ENCODE measurements at places on chromosomes 16 and 17. TPM values are rescaled to one million over a fixed set of nuclear protein-coding genes. Genes with fewer than 3 reads are reported as not detected.

GRCh38 chr17:19494961-19495806 lies 38.5 kb upstream of the SLC47A1 start:
- no peak for DNase-seq

GRCh38 chr16:72051818-72052217 lies 2.5 kb upstream of the HP start:
- DNase-seq = no peak

GRCh38 chr16:66930189-66930588 lies 4.0 kb downstream of the CIAO2B start:
- peak; percentile 65 for DNase-seq

DNA sequence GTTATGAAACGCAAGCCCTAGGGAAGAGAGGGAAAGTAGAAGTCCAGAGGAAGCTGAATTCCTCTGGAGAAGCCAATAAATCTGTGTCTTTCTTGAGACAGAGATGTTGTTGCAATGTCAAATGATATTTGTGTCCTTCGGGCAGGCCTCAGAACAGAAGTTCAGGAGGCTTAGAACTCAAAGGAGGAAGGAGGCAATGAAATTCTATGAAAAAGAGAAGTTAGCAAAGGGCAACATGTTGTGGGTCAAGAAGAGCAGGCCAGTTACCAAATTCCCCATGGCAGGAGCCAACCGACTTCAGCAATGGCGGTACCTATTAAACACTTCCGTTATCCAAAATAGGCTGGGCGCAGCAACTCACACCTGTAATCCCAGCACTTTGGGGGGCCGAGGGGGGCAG lies 109.0 kb upstream of the DHX40 start:
- DNase-seq = no peak

The CACNA1G gene
- total RNA-seq = 1.7 TPM

The CES5A gene
- not detected for total RNA-seq

The TENT4B gene
- 6.1 TPM for total RNA-seq

The CEMP1 gene
- not detected for total RNA-seq

The KATNB1 gene
- 24.9 TPM for total RNA-seq

The HOXB1 gene
- total RNA-seq = not detected

Data from H4 (cell line).